H54 (cell line): ENCODE measurements at places on chromosomes 7 and 10.

DNA sequence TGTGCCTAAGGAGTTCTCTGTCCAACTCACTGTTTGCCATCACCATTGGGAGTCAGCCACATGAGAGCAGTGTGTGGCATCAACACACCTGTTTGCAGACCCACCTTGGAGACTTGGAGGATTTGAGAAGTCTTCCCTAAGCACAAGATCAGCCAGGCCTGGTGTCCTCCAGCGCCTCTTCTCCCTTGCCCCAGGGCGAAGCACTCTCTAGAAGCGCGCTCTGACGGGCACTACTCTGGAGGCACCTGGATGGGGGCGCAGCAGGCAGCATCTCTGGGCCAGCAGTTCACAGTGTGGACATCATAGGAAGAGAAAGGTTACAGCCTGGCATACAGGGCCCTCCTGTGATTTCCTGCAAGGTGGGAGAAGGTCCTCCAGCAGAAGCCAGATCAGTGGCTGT lies 289.3 kb downstream of the CELF2 start:
- no peak for DNase-seq

DNA sequence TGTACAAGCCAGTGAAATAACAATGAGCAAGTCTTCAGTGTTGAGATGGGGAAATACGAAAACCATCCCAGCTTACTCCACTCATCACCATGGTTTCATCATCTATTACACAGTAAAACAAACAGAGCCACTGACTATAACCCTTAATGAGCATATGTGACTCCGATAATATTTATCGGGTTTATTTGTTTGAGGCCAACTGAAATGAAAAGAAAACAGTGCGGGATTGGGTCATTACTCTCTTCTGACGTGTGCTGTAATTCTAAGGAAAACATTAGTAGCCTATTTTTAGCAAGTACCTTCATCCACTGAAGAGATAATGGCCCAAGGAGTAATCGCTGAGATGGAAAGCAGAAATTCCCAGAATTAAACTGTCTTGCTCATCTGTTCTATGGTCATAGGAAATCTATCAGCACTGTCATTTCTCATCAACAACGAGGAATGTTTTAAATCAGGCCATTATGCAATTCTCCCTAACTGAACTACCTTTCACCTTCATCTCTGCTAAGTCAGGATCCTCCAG lies 716.5 kb downstream of the INHBA start:
- peak; percentile 16 for DNase-seq

GRCh38 chr10:75972491-75973276 lies 541.3 kb downstream of the LRMDA start:
- DNase-seq, result no peak

- no peak for DNase-seq
These were observed 106.1 kb downstream of the PPP1R3A start for GRCh38 chr7:113812591-113813255.

GRCh38 chr7:43756368-43757072 lies 2.0 kb upstream of the BLVRA start:
- peak; percentile 97 for DNase-seq

GRCh38 chr10:66026321-66026720 lies 899.5 kb upstream of the LRRTM3 start:
- DNase-seq, result no peak

DNA sequence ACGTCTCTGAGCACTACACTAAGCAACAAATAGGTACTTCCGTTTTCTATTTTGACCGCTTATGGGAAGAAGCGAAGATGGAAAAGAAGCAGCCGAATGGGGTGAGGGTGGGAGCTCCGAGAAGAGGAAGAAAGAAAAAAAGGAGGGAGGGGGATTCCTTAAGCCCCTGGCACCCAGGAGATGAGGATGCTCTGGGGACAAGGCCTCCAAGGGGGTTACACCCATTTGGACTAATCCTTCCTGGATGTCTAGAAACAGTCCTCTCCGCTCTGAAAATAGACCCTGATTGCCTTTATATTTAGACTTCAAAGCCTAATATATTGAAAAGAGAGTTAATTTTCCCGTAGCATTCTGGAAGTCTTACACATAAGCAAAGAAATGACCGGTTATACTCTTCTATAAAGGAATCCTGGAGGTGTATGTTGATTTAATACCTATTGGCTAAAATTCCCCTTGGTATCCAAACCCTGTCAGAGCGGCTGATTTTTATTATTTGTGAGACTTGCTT lies 676 bp upstream of the HTR7 start:
- DNase-seq, result no peak
